ENCODE measurements at places on chromosomes 1 and 21. TPM values are rescaled to one million over a fixed set of nuclear protein-coding genes. Genes with fewer than 3 reads are reported as not detected.

DNA sequence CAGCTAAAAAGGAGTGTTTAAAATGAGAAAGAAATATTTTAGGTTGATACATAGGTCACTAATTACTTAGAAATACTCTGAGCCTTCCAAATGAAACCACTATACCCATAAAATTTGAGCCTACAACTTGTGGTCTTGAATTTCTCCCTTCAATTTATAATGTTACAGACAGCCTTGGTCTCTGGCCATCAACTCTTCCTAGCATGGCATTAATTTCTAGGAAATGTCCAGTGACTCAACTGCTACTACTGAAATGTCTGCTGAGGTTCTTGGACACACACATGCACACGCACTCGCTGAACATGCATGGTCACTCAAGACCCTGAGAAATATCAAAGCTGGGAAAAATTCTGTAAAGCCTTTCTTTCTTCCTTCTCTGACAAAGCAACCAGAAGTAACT, 61.1 kb upstream of the SAMSN1 start:
- no peak for DNase-seq

- DNase-seq: no peak
These were observed 43.9 kb upstream of the PWP2 start for GRCh38 chr21:44063151-44063912.

HNRNPU gene
- 758 TPM for polyA plus RNA-seq

DNA sequence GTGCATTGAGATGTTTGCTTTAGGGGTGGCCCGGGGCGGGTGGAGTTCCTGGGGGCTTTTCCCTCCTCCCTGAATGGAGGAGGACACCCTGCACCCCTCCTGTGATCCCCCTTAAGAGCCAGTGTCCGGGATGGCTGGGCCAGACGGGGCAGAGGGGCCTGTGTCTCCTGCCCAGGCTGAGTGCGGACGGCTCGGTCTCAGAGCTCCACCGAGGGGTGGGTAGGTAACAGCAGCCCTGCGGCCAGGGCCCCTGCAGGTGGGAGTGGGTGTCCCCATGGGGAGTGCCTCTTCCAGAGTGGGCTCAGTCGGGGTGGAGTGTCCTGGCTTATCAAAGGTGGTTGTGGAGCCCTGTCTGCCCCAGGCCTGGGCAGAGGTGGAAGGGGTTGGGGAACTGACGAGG, 23.1 kb downstream of the TP73 start:
- no peak for DNase-seq

DNA sequence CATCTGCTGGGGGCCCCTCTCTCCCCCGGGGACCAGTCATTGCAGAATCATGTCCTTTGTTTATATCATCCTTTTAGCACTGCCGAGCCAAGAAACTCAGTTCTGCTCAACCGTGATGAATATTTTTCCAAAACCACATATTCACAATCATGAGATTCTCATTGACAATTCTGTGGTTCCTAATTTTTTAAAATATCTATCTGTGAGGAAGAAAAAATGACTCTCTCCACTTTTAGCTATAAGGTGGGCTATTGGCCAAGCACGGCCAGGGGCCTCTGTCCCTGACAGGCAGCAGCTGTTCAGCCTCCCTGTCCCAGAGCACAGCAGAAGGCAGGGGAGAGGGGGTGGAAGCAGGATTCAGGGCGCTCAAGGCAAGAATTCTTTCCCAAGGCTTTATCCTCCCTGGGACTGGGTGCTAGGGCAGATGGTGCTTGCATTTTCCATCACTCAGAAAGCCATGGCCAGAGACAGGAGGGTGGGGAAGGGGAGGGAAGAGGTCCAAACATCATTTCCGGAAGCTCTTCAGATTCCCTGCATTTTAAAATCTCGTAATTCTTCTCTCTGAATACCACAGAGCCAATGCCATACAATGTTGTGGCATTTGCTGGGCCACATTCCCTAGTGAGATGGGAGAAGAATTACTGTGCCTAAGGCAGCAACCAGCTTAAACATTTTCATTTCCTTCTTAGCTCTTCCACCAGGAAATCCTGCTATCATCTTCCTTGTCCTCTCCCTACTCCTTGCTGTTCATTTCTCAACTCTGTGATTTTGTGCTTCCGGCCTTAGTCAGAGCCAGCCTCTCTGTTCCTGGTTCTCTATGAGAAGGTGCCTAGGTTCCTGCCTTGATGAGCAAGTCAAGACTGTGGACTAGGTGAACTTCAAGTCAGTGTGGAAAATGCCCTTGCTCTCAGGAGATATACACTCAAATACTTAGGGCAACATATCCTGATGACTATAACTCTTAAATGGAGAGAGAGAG, 60.3 kb downstream of the KCNJ6 start:
- no peak for DNase-seq

- DNase-seq: no peak
These were observed 22.2 kb downstream of the FNDC5 start for GRCh38 chr1:32848354-32849063.

TINAGL1 gene
- polyA plus RNA-seq: 31.0 TPM

- peak; percentile 43 for DNase-seq
These were observed 607 bp upstream of the LGR6 start for GRCh38 chr1:202192770-202193613.

DNA sequence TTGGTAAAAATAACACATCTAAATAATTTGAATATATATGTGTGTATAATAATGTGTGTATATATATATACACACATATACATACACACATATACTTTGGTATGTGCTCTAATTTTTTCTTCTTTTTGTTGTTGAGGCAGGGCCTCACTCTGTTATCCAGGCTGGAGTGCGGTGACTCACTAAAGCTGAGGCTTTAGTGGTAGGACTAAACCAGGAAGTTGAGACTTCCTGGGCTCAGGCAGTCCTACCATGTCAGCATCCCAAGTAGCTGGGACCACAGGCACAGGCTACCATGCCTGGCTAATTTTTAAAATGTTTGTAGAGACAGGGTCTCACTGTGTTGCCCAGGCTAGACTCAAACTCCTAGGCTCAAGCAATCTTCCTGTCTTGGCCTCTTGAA, 46.7 kb upstream of the CXADR start:
- no peak for DNase-seq

- DNase-seq: no peak
These were observed 31.0 kb downstream of the NUCKS1 start for GRCh38 chr1:205719015-205719414.

GRCh38 chr1:182841368-182841988, 2.3 kb downstream of the DHX9 start:
- DNase-seq: peak; percentile 44

- DNase-seq: no peak
These were observed 4.4 kb downstream of the DNAJC16 start for GRCh38 chr1:15531003-15531402.

DNA sequence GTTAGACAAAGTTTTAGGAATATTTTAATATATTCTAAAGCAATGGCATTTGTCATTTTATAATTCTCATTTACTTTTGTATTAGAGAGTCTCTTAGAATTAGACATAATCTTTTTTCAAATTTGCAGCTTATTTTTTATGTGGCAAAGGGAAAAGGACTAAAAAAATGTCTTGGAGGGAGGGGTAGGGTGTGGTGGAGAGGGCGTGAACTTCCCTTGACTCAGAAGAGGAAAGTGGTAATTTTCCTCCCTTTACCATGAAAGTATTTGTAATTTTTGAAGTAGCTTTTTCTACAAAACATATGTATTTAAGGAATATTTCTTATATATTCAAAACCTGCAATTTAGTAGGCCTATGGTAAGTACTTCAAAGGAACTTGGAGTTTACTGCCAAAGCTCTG, 6.9 kb upstream of the RABGAP1L start:
- no peak for DNase-seq
